Fibroblast of lung (primary cell): ENCODE measurements at places on chromosomes 13 and 19.

- no peak for DNase-seq
Observed at GRCh38 chr19:33493401-33494275, 28.0 kb downstream of the PEPD start.

GRCh38 chr19:540867-541637 is 2.8 kb upstream of the GZMM start:
- no peak for DNase-seq

- DNase-seq: peak; percentile 58
Observed at GRCh38 chr13:39451860-39452301, 151.1 kb downstream of the LHFPL6 start.

DNA sequence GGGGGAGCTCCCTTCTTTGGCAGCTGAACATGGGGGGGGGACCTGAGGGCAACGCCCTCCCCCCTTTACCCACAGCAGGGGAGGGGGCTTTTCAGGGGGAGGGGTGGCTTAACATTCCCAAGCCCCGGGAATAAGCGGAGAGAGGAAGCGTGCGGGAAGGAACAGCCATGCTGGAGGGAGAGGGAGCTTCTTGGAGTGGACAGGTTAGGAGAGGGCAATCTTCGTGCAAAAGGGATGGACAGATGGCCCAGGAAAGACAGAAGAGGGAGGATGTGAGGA is 10.8 kb downstream of the C19orf81 start:
- DNase-seq: no peak

DNA sequence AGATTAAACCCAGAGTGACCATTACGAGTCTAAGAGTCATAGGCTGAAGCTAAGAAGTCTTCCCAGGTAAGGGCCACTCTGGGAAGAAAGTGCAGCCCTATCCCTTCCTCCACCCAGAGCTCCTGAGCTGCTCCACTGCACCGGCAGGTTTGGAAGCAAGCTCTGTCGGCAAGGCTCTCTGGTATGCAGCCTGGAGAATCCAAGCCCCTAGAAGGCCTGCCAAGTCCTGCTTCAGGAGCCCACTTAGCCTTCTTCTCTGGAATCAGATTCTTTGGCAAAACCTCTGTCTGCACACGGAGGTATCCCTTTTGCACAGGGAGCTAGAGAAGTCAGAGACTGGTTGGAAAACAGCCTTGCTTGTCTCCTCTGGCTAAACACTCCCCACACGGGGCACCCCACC is 58.5 kb downstream of the CEBPG start:
- no peak for DNase-seq

DNA sequence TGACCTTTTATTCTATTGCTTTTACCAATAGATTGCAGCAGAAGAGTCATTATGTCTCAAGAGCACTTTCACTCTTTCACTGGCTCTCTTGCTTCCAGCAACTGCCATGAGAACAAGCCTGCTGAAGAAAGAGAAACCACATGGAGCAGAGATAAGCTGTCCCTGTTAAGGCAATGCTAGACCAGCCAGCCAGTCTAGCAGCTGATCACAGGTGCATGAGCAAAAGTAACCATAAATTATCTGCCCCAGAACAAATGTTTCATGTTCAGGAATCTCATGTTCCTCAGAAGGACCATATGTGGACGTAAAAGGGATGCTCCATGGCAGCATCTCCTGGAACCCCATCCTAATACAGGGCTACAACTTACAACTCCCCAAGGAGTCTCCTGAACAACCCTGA is 20.4 kb upstream of the DCLK1 start:
- no peak for DNase-seq

- no peak for DNase-seq
Observed at GRCh38 chr19:9566729-9567128, 17.6 kb downstream of the ZNF121 start.

DNA sequence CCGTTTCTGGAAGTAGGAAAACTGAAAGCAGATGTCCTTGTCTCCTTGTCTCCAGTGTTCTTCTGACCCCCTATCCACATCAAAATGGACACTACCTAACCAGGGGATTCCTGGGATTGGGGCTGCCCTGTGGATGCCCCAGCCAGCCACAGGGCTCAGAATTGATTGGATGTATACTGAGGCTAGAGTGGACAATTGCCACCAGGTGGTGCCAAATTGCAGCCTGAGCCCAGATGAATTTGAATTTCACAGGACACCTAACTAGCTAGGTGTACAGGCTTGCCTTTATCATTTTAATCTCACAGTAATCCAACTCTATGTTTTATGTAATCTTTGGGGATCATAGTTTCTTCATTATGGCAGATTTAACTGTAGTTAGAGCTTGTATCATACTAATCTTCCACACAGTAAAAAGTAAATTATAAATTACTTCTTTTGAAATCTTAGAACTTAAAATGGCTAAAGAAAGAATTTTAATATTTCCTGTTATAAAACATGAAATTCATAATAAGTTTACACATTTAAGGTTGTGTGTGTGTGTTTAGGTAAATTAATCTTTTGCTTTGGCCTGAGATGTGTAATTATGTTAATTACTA is 58.0 kb downstream of the PIBF1 start:
- DNase-seq: peak; percentile 37

DNA sequence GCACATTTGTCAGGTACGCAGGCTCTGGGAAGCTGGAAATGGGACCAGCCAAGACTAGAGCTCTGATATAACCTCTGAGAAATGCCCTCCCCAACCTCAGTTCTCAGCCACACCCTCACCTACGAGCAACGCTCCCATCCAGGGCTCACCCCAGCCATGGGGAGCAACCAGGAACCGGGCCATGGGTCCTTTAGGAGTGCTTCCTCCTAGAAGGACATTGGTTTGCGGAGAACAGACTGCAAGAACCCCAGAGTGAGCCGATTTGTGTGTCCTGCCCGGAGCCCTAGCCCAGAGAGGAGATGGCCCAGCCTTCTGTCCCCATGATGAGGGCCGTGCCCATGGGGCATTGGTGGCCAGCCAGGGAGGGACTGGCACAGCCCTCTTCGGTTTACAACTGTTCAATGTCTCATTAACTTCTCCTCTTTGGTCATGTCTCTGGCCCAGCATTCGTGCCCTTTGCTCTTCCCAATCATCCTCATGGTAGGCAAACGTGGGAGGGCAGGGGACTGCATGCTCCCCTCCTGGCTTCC is 32.9 kb upstream of the IGSF23 start:
- DNase-seq: no peak

DNA sequence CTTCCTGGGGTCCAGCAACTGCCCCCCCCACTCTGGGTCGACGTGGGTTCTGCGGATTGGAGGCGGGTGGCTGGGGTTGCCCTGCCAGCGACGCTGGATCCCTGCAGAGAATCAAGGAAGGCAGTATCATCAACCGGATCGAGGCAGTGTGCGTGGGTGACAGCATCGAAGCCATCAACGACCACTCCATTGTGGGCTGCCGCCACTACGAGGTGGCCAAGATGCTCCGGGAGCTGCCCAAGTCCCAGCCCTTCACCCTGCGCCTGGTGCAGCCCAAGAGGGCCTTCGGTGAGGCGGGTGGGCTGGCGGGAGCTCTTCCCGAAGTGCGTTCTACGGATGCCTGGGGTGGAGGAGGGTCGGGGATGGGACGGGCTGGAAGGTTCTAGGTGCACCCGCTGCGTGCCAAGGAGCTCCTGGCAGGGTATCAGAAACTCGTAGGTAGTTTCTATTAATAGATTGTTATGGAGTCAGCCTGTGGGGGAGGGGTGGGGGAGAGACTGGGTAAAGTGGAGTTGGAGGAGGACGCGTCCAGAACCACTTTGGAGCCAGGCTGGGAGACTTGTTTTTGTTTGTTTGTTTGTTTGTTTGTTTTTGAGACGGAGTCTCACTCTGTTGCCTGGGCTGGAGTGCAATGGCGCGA is 1.5 kb downstream of the GIPC3 start:
- no peak for DNase-seq

DNA sequence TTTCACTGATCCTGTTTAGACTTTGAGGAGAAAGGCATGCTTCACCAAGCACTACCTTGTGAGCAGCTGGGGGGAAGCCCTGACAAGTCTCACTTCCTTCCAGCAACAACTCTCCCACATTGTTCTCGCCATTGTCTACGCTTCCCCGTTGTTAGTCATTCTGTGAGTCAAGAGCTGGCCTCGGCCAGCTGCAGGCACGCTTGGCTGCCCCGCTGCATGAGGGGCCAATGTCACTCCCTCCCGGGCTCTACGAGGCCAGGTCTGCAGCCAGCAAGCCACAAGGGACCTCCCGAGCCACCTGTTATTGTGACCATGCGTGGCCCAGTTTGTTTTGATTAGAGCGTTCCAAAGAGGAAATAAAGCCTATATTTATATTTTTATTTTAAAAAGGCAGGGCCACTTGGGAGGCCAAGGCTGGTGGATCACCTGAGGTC is 220.9 kb downstream of the FOXO1 start:
- no peak for DNase-seq

GRCh38 chr13:78600280-78600883 is 3.0 kb downstream of the POU4F1 start:
- no peak for DNase-seq

DNA sequence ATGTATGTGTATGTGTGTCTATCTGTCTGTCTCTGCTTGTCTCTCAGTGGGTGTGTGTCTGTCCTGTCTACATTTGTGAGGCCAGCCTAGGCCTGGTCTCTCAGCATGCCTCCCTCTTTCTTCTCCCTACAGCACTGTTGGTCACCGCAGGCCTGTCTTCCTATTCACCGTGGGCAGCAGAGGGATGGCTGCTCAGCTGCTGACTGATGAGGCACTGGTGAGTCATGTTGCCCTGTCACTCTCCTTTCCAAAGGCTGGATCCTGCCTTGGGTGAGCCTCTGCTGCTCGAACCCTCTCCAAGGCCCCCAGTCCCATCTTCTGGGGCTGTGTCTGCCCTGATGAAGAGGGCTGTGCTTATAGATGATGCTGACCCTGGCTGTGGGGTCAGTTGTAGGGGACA is 6.3 kb downstream of the ZNF71 start:
- DNase-seq: no peak

DNA sequence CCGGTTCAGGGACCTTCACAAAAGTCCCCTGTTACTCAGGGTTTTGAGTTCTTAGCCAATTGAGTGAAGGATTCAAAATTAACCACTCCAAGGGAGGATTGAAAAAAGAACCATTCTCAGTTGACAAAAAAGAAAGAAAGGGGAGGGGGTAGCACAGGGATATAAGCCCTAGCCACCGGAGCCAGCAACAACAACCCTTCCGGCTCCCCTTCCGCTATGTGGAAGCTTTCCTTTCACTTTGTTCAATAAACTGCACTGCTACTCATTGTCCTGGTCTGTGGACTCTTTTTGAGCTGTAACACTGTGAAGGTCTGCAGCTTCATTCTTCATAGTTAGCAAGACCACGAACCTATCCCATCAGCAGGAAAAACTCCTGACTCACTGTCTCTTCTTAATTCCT is 1488.1 kb upstream of the PRR20A start:
- DNase-seq: no peak

- peak; percentile 60 for DNase-seq
Observed at GRCh38 chr19:37654629-37655300, 500 bp downstream of the ZFP30 start.

- no peak for DNase-seq
Observed at GRCh38 chr19:2181633-2181997, 17.9 kb downstream of the DOT1L start.

- DNase-seq: no peak
Observed at GRCh38 chr19:51440846-51441409, 17.3 kb downstream of the SIGLEC8 start.

GRCh38 chr13:49329831-49330545 is 82.3 kb downstream of the CDADC1 start:
- peak; percentile 10 for DNase-seq

DNA sequence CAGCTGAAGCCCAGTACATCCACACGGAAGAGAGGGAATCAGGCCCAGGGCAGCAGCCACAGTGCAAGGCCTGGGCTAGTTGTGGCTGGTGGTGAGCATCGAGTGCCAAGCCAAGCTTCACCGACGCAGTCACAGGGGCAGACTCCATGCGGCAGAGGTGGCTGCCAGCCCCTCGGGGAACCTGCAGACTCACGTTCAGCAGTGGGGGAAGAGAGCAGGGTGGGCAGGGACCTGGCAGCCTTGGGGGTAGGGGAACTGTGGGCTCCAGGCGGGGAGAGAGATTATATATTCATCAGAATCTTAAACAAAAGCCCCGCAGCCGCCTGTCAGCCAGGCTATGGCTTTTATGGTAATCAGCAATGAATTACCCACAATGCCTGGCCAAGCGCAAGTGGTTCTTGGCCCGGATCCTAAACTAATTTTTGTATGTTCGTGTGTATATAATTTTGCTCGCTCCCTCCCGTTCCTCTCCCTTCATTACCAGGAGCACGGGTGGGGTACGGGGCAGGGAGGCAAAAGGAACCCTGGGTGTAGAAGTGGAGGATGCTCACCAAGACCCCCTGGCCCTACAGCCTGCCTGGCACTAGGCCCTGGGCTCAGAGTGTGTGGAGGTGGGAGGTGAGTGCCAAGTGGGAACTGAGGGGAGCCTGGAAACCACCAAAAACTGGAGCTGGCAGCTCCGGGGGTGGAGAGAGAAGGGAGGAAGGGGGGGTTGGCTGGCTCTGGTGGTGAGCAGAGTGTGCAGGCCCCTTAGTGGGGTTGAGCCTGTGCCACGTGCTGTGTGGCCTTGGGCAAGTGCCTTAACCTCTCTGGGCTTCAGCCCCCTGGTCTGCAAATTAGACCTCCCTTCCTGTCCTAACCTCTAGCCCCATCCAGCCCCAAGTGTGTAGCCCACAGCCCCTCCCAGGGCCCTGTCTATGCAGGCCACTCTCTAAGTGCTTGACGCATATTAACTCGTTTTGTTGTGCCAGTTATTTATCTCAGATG is 31.9 kb downstream of the PTPRS start:
- peak; percentile 95 for DNase-seq

GRCh38 chr13:48783181-48783630 is 129.5 kb downstream of the CYSLTR2 start:
- peak; percentile 100 for DNase-seq

DNA sequence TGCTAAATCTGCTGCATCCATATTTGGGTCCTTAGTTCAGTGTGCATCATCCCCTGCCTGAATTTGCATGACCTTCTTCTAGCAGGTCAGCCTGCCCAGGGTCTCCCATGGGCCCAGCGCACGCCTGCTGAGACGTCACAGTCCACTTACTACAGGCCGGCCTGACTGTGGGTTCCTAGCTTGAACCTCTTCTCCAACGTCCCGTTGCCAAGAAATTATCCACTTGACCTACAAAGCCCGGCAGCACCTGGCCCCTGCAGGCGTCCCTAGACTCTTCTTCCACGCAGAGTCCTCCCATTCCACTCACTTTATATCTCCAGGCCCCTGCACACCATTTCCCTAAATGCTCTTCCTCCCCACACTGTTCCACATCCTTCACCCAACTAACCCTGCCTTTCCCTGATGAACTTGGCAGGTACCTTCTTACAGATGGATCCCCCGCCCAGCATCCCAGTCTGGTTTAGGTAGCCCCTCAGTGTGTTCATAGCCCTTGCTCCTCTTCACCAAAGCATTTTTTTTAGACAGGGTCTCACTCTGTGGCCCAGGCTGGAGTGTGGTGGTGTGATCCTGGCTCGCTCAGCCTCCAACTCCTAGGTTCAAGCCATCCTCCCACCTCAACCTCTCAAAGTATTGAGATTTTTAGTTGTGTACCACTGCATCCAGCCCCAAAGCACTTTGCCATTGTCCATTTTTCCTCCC is 155.0 kb upstream of the SOX1 start:
- DNase-seq: no peak

GRCh38 chr19:10653732-10654609 is at the start of gene ILF3:
TSS of gene ILF3 (plus strand) at chr19:10654346. CDS start at chr19:10670606, 16,260 bp downstream.
- DNase-seq: peak; percentile 100

GRCh38 chr13:107518292-107518691 is 697.0 kb downstream of the LIG4 start:
- DNase-seq: peak; percentile 33

GRCh38 chr13:31094331-31095015 is 67.2 kb downstream of the HSPH1 start:
- DNase-seq: no peak

- DNase-seq: peak; percentile 90
Observed at GRCh38 chr13:40402931-40403431, 263.5 kb downstream of the FOXO1 start.

- DNase-seq: peak; percentile 37
Observed at GRCh38 chr13:26585136-26585535, 27.7 kb downstream of the WASF3 start.
